ENCODE measurements at places on chromosomes 2 and 18.

GRCh38 chr18:79011300-79011870, 31.8 kb downstream of the SALL3 start:
- DNase-seq, result no peak

GRCh38 chr18:55078303-55078932, 119.2 kb upstream of the CCDC68 start:
- no peak for DNase-seq

DNA sequence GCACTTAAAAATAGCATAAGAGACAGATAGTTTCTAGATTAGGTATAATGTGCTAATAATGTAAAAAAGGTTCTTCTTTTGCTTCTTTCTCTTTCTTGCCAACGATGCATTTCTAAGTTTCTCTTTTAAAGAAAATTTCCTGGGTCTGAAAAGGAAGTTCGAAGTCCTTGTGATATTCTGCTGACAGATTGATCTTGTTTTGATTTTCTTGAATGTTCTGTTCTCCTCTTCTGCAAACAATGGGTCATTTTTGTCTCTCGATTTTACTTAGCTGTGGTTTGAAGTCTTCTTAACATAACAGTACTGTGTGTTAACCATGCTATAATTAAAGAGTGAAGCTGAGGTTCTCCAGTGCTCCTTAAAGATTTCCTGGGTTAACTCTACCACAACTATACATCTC, 61.1 kb upstream of the ACYP2 start:
- DNase-seq, result no peak

GRCh38 chr18:62751341-62751821, 36.0 kb downstream of the PHLPP1 start:
- no peak for DNase-seq

GRCh38 chr2:83944191-83944590, 514.9 kb downstream of the SUCLG1 start:
- no peak for DNase-seq

- no peak for DNase-seq
These were observed 49.7 kb upstream of the ZNF397 start for GRCh38 chr18:35190948-35191697.

- DNase-seq, result no peak
These were observed 1.7 kb downstream of the SLC1A4 start for GRCh38 chr2:64990876-64991275.
